ENCODE measurements at places on chromosomes 6 and 20.

DNA sequence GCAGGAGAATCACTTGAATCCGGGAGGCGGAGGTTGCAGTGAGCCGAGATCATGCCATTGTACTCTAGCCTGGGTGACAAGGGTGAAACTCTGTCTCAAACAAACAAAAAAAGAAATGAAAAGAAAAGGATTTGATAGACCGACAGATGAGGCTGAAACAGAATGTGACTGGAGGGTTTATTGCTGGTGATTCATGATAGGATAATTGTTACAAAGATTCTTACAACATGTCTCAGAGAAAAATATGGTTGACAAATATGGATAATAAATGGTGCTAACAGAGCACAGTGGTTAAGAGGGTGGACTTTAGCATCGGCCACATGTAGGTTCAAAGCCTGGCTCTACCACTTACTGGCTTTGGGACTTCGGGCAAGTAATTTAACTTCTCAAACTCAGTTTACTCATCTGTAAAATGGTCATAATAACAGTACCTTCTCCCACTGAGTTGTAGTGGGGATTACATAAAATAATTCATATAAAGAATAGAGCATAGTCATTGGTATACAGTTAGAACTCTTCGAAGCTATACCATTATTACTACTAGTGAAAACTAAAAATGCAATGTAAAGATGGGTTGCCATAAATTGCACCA is 131.9 kb downstream of the MAP3K7 start:
- no peak for DNase-seq

GRCh38 chr6:136031982-136032381 is 180.5 kb downstream of the PDE7B start:
- DNase-seq, result no peak

GRCh38 chr6:73263570-73263909 is 544 bp upstream of the KHDC1 start:
- DNase-seq, result no peak

DNA sequence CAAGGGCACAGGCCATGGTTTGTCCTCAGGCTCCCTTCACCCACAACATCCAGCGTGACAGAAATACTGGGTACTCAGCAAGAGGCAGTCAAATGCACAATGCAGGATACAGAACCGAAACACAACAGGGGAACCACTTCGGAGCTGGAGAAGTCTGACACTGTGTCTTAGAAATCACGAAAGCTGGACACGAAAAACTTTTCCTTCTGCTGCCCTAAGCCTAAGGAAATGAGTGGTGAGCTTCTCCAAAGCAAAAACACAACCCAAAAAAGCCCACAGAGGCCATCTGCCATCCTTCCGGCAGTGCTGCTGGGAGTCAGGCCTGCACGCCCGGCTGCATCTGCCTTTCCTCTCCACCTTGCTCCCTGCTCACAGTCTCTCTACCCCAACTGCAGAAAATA is 106.3 kb downstream of the SLC23A2 start:
- DNase-seq, result no peak

- no peak for DNase-seq
These were observed 35.9 kb downstream of the PLG start for GRCh38 chr6:160737934-160738333.

- no peak for DNase-seq
These were observed 103.5 kb downstream of the JARID2 start for GRCh38 chr6:15349379-15349778.

GRCh38 chr20:52305024-52305645 is 113.6 kb upstream of the ZFP64 start:
- DNase-seq, result no peak

Data from BJ (cell line).